GM18507 (cell line): ENCODE measurements at places on chromosomes 2 and 18.

DNA sequence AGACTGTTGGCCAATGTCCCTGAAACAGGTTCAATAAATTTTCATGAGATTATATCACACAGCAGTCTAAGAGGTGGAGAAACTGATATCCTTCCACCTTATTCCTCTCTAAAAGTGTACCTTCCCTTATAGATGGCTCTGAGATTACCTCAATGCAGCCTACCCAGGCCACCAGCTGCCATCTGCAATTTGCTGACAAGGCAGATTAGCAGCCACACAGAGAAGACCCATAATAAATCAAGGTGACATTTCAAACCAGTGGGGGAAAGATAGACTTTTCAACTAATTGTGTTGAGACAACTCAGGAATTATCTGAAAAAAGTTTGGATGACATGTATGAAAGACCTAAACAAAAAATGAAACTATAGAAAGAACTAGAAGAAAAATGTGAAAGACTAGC is 43.2 kb downstream of the ZBTB7C start:
- DNase-seq: no peak

- DNase-seq: no peak
These were observed 50.3 kb upstream of the B3GNT2 start for GRCh38 chr2:62145478-62146100.

- DNase-seq: no peak
These were observed 23.3 kb upstream of the UBE2F start for GRCh38 chr2:237943395-237944094.

GRCh38 chr2:2229626-2230432 is 101.2 kb downstream of the MYT1L start:
- DNase-seq: no peak

DNA sequence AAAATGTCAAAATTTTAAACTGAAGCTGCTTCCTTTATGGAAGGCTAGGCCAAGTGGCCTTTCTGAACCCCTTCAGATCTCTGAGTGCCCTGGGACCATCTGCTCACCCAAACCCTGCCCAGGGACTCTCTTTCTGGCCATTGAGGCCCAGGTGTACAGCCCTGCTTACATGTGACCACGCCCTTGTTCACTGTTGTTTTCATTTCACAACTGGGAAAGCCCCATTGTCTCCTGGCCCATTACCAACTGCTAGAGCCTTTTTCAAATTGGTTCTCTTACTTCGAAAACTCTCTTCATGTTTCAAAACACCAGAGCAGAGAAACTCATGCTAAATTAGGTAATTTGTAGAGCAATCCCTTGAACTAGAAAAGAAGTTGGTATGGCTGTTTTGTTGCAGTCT is 219.5 kb upstream of the TANK start:
- DNase-seq: no peak

DNA sequence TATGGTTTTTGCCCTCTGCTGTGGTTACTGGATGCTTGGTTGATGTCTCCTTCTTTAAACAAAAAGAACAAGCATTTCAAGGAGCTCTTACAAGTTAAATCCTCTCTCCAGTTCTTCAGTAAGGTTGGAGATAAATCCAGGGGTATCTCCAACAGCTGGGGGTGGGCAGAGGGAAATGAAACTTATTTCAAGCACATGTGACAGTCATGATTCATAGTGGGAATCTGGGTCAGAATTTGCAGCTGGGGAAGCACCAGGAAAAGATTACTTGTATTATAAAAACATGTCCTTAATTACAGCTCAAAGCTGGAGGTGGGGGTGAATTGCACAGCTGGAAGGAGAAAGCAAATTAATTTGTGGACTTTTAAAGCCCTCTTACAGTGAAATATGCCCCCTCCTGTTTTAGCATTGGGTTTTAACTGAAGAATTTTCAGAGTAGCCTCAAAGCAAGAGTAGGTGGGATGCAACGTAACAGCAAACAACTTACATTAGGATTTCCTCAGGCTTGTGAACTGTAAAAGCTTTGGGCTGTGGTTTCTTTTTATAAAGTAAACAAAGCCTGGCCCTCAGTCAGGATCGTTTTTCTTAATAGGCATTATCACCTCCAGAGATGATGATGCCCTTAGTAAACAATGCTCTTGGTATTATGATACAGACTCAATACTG is 596.4 kb downstream of the NYAP2 start:
- DNase-seq: no peak

DNA sequence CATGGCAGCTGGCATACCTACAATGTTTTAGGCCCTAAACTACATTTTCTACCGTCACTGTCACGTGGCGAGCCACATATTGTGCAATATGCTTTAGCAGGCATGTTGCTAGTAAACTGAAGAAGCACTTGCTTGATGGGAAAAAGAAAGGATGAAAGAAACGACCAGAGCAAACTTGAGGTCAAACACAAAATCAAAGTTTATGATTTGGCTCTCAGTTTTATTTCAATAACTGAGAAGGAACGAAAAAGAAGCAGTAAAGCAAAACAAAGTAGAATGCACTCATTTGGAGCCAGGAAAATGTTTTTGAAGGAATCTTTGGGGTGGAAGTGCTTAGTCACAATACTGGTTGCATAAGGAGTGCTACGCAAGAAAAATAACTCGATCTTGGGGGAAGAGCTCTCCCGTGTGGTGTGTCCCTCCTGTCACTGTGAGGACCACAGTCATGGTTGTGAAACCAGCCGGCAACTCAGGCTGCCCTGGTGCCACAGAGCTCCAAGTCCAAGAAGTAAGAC is 349.8 kb downstream of the RBM43 start:
- no peak for DNase-seq

DNA sequence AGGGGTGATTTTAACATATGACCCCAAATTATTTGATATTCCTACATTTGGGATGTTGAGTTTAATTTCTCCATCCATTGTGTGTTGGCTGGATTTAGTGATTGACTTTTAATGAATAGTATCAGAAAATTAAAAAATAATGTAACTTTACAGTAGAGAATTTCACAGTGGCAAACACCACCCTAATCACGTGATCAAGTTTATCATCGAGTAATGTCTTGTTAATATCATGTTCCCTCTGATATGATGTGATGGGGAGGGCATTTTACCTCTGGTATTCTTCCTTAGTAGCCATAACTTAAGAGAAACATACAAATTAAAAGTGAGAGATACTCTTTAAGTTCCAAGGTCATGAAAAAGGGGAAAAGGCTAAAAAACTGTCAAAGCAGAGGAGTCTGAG is 602.0 kb upstream of the CELF4 start:
- DNase-seq: no peak

DNA sequence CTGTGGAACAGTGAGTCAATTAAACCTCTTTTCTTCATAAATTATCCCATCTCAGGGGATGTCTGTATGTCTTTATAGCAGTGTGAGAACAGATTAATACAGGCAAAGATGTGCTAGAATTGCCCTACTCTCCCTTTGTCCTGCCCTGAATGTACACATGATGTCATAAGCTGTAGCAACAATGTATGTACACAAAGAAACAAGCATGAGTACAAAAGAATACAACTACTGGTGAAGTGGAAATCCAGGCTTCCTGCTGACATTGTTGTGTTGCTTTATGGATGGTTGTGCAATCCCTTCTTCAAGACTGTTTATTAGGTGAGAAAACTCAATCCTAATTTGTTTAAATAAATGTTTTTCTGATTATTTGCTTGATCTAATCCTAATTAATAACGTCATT is 446.6 kb downstream of the DSC3 start:
- DNase-seq: no peak

DNA sequence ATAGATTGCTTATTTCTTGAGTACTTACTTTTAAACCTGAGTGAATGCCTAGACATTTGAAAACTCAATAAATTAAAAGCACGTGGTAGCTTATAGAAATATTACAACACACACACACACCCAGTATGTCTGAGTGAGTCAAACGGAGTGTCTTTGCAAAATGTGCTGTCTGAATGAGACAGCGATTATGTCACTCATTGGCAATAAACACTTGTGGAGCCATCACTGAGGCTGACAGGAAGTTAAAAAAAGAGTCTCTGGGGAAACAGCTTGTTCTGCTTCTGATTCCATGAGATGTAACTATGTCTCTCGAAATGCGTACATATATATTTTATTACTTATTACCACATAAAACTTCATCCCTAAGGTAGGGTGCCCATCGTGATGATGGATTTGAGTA is 22.3 kb upstream of the VPS4B start:
- DNase-seq: no peak

GRCh38 chr2:1686784-1687105 is 57.6 kb downstream of the PXDN start:
- no peak for DNase-seq
